Germinal center (tissue), 1 donor: ENCODE measurements at places on chromosomes 16 and 17.

DNA sequence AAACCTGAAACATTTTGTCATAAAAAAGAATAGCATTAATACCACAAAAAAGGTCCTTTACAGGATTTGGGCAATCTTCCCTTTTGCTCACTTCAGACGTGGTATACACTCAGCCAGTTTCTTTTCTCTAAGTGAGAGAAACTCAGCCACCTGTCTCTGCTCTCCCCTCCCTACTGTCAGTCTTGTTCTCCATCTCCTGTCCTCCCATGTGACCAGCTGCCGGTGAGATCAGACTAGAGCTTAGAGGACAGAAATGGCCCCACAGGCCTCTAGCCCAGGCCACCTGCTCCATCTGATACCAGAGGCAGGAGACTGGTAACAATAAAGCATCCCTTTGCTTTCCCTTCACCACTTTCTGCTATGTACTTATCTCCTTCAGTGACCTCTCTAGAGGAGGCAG is 34.9 kb downstream of the CMC2 start:
- no peak for DNase-seq

- DNase-seq = no peak
Measured at GRCh38 chr16:50121278-50121677, 31.8 kb upstream of the TENT4B start.

GRCh38 chr16:89147085-89147817 is 24.3 kb upstream of the CDH15 start:
- DNase-seq = no peak

GRCh38 chr17:83198366-83199341 is 119.2 kb downstream of the METRNL start:
- peak; percentile 44 for DNase-seq
